ENCODE measurements at places on chromosomes 6 and 20. TPM values are rescaled to one million over a fixed set of nuclear protein-coding genes. Genes with fewer than 3 reads are reported as not detected.

DNA sequence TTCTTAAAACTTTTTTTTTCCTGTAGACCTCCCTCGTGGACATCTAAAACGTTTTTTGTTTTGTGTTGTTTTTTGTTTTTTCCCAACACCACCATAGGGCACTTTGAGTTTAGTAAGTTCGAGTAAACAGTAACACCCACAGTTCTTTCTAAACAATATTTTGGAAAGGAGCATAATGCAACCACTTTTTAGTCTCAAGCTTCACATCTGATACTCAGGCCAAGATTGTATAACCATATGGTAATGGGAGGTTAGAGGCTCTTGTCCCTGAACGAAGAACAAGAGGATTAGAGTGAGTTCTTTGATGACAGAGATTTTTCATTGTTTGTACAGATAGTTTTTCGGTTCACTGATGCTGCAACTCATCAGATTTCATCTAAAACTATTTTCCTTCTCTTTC lies 144.6 kb downstream of the MTHFD1L start:
- H3K4me3 ChIP-seq = no peak overlapping the region
- H3K27ac ChIP-seq = no peak overlapping the region
- no peaks in the 10 kb centered on the region for H3K36me3 ChIP-seq
- no peak for DNase-seq
- H3K4me1 ChIP-seq = no peaks in the 10 kb centered on the region
- H3K27me3 ChIP-seq = no peaks in the 10 kb centered on the region

Gene E2F1
- 1.8 TPM for total RNA-seq

DNA sequence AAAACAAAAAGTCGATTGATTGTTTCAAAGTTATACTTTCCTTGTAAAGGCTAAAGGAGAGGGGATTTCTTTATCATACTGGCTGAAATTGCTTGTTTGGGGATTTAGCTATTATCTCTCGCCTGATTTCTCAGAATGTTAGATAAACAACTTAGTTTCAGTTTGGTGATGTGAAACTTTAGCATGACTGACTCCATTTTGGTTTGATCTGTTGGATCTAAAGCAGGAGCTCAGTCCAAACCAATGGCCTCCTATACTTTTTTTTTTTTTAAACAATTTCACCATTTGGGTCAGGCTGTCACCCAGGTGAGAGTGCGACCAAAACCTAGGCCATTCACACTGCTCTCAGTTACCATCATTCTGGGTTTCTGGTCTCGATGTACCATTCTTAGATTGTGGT lies 45.4 kb upstream of the SLC16A10 start:
- no peak overlapping the region for H3K27ac ChIP-seq
- H3K4me1 ChIP-seq = no peaks in the 10 kb centered on the region
- H3K4me3 ChIP-seq = no peak overlapping the region
- no peaks in the 10 kb centered on the region for H3K36me3 ChIP-seq

Gene ANKEF1
- total RNA-seq = 1.6 TPM

DNA sequence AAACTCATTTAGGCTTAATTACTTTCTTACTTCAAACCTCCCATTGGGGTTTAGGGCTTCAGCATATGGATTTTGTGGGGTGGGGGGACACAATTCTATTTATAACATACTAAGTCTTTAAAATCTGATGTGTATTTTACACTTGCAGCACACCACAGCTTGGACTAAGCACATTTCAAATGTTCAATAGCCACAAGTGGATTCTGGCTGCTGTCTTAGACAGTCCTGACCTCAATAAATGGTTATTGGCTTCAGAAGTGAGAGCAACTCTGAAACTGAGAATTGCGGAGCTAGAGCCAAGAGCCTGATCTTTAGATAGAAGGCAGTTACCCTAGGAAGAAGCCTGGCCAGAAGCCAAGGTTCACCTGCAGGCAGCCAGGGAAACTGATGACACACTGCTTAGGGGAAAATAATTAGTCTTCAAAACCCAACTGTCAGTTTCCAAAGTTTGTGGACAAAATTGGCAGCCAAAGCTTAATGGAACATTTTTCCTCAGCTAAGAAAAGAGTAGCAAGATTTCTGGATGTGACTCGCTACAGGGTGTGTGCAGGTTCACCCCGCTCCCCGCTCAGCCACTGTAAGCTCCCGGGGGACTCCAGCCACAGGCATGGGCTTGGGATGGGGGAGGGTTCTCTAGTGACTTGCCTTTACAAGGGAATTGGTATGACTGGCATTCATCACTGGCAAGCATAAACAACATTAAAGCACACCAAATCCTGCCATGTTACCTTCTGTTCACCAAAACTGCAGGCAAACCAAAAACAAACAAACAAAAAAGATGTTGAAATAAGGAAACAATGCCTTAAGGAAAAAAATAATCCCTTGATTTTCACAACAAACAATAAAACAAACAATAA lies 219.8 kb downstream of the TFAP2A start:
- H3K4me3 ChIP-seq = no peak overlapping the region
- H3K36me3 ChIP-seq = no peaks in the 10 kb centered on the region
- H3K27ac ChIP-seq = no peak overlapping the region
- H3K4me1 ChIP-seq = no peaks in the 10 kb centered on the region
- DNase-seq = no peak

GRCh38 chr6:106084106-106084988 lies 1.8 kb upstream of the PRDM1 start:
- no peak overlapping the region for H3K4me3 ChIP-seq
- H3K4me1 ChIP-seq = peaks cover 7% of the 10 kb centered on the region
- no peaks in the 10 kb centered on the region for H3K36me3 ChIP-seq
- H3K27me3 ChIP-seq = peaks cover 65% of the 10 kb centered on the region

Gene PLEKHG1
- total RNA-seq = 8.8 TPM

DNA sequence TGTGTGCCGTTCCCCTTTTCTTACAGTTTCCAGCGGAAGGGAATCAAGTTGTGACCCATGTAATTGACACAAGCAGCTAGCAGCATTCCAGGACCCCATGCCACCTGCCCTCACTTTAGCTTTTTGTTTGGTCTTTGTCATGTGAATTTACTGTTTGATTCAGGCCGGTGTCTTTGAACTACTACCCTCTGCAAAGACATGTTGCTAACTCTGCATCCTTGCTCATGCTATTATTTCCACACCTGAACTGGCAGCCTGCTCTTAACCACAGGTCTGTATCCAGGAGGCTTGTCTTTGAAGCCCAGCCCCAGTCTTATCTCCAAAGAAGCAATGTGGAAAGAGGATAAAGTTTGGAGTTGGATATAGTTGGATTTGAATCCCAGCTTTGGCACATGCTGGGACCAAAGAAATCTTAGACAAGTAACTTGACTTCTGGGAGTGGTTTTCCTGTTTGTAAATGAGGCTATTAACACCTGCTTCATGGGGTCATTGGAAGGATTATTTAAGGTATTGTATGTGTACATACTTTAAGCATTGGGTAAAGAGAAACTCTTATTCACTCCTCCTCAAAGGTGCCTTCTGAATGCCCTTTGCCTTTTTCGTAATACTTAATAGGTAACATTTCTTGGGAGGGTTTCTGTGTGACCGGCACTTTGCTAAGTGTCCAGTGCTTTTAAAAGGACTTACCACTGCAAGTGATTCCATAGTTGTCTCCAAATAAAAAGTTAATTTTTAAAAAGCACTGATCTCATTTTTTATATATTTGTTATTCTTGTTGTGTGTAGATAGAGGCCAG lies 52.4 kb downstream of the RALY start:
- H3K4me1 ChIP-seq = peaks cover 52% of the 10 kb centered on the region
- H3K27ac ChIP-seq = no peak overlapping the region
- H3K36me3 ChIP-seq = peaks cover 15% of the 10 kb centered on the region

Gene MOXD1
- total RNA-seq = 2.2 TPM

GRCh38 chr20:9500121-9500520 lies 14.3 kb upstream of the LAMP5 start:
- H3K4me3 ChIP-seq = no peak overlapping the region
- H3K36me3 ChIP-seq = no peaks in the 10 kb centered on the region
- H3K4me1 ChIP-seq = no peaks in the 10 kb centered on the region
- no peak for DNase-seq
- H3K27ac ChIP-seq = no peak overlapping the region

Gene VWA7
- total RNA-seq = 10.0 TPM

Gene THBD
- 61.0 TPM for total RNA-seq

DNA sequence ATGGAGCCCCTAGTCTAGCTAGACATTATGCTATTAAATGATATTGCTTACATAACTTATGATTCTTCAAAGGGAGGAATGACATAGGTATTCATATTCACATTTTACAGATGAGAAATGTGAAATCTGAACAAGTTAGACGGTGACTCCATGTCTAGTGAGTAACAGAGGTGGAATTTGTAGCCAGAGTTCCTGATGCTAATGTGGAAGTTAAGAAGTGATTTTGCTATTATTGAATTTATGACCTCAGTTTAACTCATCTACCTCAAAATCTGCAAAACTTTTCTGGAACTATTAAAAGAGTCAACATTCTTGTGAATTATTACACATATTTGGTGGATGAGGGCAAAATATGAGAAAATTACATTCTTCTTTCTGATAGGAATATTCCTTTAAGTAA lies 347.6 kb upstream of the MMS22L start:
- H3K4me1 ChIP-seq = peaks cover 8% of the 10 kb centered on the region
- H3K4me3 ChIP-seq = no peak overlapping the region
- DNase-seq = no peak
- H3K36me3 ChIP-seq = no peaks in the 10 kb centered on the region

GRCh38 chr6:42436825-42437224 lies 14.9 kb downstream of the TRERF1 start:
- peaks cover 5% of the 10 kb centered on the region for H3K36me3 ChIP-seq
- DNase-seq = no peak
- no peaks in the 10 kb centered on the region for H3K27me3 ChIP-seq
- peaks cover 20% of the 10 kb centered on the region for H3K4me1 ChIP-seq
- no peak overlapping the region for H3K27ac ChIP-seq
- H3K4me3 ChIP-seq = no peak overlapping the region

Gene MPIG6B
- total RNA-seq = 0.97 TPM

Measured in heart right ventricle (tissue), 16 donors.